Stimulated activated CD8-positive, alpha-beta memory T cell treated with anti-CD3 and anti-CD28 coated beads, Interleukin-4, amount 100 ng/mL, for 4 hours (primary cell): ENCODE measurements at places on chromosomes 12 and 14.

DNA sequence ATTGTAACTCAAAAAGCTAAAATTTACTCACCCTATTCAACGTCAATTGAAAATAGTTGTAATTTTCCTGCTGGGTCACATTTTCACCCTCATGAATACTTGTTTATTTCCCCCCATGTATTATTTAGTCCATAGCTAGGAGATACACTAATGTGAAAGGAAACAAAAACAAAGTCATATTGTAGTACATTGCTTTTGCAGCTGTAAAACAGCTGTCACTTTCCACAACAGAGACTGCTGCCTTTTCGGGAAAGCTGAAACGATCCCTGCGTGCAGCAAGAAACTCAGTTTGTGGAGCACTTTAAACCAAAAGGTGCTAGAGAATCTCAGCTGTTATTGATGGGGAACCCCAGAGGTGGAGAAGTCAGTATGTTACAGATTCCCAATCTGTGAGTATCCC lies 4.3 kb downstream of the RACGAP1 start:
- no peak for DNase-seq

GRCh38 chr12:64006211-64006825 lies 161.8 kb downstream of the SRGAP1 start:
- no peak for DNase-seq

DNA sequence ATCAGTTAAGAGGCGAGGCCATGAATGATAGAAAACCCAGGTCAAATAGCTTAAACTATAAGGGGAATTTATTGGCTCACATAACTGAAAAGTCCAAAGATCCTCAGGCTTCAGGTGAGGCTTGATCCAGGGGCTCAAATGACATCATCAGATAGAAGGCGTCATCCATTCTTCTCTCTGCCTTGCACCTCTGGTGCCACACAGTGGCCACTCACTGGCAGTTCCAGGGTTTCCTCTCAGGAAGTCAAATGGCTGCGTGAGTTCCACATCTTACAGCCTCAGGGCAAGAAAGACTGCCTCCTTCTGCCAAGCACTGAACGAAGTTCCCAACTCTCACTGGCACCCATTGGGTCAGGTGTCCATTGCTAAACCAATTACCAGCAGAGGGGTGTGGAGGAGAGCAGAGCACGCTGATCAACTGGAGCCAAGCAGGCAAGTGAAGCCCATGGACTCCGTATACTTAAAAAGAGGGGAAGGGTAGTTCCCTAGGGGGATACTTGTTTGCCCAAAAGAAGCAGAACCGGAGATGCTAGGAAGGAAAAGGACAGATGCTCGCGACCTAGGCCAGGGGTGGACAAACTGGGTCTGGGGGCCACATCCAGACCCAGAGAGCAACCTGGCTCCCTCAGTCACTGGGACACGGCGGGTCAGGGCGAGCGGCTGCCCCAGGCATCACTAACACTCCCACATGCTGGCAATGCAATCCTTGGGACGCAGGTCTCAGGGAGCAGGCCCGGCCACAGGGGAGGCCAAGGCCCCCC lies 69.3 kb downstream of the SERPINA3 start:
- no peak for DNase-seq

- DNase-seq = no peak
Measured at GRCh38 chr14:35766036-35766699, 42.9 kb downstream of the RALGAPA1 start.

GRCh38 chr12:80400571-80400991 lies 43.5 kb upstream of the PTPRQ start:
- no peak for DNase-seq

DNA sequence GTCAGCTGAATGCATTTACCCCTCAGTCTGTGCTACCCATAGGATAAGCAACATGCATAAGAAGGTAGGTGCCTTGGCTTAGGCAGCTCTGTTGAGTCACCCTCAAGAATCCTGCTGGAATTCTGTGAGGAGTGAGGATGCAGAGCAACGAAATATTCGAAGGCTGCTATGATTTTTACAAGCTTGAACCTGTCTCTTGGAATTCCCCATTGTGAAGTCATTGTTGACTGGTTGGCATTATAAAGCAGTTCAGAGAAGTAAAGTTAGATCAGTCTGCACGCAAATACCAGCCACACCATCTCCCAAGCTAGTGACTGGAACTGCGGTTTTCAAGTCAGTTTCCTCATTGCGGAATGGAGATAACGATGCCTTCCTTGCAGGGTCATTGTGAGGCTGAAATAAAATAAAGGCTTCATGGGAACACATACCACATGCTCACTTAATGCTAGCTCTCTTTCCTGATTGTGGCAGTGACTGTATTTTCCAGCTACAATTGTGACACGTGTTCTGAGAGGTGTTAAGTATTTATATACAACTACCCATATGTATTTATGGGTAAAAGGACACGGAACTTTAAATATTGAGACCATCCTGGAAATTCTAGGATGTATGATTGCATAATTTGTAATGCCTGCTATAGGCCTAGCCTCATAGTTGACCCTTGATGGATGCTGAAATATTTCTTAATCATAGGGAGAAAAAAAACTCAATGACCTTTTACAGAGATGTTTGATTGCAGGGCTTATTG lies 96.7 kb downstream of the ETV6 start:
- no peak for DNase-seq

DNA sequence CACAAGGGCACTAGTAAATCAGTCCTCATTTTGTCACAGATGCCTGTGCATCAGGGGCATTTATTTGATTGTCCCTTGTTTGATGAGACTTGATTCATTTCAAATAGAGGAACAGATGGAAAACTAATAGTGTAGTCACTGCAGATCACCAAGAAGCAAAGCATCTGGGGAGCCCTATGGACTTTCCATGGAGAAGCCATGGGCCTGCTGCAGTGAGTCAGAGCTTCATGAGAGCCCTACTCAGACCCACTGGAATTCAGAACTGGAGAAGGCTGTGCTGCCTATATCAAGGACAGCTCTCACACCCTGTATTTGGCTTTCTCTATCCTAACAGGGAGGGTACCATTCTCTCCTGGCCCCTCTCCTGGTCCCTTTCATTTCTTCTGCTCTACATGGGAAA lies 126.2 kb downstream of the GRIP1 start:
- no peak for DNase-seq

DNA sequence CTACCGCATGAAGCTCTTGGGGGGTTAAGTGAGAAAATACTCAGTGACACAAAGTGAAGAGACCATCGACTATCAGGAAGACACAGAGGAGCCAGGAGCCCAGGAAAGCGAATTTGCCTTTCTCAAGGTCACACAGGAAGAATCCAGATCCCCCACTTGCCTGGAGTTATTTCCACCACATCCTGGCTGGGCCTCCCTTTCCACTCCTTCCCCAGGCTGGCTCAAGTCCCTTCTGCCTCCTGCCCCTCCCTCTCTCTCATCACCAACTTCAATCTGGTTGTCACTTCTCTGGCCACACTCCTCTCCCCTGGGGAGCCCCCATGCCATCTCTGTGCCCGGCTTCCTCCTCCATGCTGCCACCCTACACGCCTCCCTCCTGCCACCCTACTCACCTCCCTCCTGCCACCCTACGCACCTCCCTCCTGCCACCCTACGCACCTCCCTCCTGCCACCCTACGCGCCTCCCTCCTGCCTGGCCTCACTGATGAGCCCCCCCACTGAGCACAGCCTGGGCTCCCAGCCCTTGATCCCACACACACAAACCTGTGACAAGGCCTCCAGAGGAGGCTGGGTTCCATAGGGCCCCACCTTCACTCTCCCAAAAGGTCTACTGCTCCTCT lies 6.3 kb downstream of the SCNN1A start:
- no peak for DNase-seq

DNA sequence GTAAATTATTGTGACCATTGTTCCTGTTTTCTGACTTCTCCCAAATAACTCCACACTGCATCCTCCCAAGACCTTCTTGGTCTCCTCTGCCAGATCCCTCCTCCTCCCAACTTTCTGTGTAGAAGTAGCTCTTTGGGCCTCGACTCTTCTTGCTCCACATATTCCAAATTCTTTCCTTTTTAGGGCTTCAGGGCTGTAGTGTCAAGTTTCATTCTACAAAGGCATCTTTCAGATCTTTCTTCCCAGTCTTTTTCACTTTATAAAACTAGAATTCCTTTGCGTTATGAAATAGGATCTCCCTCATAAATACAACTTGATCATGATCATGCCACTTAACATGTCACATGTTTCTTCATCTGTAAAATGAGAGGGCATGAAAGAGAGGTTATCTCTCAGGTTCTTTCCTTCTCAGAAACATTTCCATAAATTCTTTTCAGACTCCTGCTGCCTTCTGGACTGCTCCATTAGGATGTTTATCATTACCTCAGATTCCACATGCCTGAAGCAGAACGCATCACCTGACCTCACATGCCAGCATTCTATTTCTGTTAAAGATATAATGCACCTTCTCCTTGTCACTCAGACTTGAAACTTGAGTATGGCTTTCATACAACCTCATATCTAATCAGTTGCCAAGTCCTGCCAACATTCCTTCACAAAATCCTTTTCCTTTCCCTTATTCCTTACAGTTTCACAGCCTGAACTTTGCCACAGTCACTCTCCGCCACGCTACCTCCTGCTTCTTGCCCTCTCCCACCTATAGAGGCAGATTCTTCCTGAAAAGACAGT lies 8.5 kb downstream of the SLC38A1 start:
- DNase-seq = no peak

GRCh38 chr12:120181991-120182631 lies 12.4 kb downstream of the GCN1 start:
- DNase-seq = no peak

GRCh38 chr12:58592475-58593207 lies 327.7 kb downstream of the LRIG3 start:
- DNase-seq = no peak

- DNase-seq = no peak
Measured at GRCh38 chr14:103625356-103626095, 3.5 kb upstream of the KLC1 start.

GRCh38 chr12:108768591-108769500 lies 37.5 kb upstream of the CORO1C start:
- DNase-seq = no peak

DNA sequence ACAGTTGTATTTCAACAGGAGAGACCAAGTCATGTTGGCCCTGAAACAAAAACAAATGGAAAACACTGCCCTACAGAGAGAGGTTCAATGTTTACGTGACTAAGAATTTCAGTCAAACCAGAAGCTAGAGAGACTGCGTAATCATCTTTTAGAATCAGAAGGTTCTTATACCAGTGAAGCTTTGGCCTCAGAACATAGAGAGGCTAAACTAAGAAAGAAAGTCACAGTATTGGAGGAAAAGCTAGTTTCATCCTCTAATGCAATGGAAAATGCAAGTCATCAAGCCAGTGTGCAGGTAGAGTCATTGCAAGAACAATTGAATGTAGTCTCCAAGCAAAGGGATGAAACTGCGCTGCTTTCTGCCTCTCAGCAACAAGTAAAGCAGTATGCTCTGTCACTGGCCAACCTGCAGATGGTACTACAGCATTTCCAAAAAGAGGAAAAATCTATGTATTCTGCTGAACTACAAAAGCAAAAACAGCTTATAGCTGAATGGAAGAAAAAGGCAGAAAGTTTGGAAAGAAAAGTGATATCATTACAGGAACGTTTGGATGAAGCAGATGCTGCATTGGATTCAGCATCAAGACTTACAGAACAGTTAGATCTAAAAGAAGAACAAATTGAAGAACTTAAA lies 32.5 kb upstream of the NUAK1 start:
- no peak for DNase-seq

DNA sequence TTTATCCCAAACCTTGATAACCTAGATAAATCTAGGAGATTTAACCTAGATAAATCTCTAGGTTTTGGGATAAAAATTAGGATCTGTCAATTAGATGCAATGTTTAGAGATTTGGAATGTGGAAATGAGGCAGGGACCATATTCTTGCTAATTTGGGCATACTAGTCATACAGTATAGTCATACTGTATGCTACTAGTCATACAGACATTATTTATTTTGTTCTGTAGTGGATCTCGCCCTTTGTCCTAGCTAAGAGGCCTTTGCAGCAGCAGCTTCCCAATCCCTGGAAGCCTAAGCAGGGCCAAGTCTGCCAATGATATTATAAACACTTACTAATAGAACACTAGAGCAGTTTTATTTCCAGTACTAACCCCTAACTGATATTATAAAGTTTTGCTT lies 136.4 kb downstream of the CEP128 start:
- no peak for DNase-seq

DNA sequence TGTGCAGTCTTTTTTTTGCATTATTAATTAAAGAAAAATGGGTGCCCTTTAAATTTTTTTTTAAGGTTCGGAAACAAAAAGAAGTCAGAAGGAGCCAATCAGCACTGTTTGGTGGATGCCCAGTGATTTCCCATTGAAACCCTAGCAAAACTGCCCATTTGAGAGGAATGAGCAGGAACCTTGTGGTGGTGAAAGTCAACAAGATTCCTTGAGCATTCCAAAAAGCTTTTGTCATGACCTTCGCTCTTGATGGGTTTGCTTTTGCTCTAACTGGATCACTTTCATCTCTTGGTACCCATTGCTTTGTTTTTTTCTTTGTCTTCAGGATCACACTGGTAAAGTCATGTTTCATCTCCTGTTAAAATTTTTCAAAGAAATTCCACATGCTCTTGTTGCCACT lies 54.1 kb downstream of the ADIPOR2 start:
- no peak for DNase-seq

DNA sequence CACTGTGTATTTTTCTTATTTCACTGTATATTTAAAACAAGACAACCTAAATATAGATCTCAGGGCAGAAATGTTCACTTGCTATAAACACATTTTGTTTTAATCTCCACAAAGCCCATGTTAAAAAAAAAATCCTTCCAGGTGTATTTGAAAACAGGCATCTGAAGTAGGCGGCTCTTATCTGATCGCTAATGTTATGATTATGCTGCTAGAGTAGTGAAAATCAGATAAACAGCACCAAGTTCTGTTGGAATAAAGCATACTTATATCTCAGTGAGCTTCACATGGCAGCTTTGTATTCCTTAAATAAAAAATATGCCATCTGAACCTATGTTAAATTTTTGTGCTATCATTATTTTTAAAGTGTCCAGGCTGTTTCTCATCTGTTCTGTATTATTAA lies 47.6 kb upstream of the PZP start:
- DNase-seq = no peak

DNA sequence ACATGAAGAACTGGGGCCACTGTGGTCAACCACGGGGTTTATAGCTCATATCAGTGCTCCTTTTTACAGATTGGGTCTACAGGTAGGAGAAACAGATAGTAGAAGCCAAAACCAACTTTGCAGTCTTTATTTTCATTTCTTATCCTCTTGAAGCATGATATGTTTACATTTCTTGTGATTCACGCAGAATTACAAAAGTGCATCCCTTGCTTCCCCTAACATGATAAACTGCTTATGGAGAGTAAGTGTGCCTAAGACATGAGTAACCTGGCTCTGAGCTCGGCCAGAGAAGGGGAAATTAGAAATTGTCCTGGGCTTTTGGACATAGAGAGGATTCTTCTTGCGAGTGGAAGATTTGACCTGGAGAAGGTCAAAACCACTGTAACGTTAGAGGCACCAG lies 18.4 kb downstream of the PWP1 start:
- DNase-seq = no peak

GRCh38 chr14:57087841-57088240 lies 180.9 kb downstream of the EXOC5 start:
- DNase-seq = no peak

DNA sequence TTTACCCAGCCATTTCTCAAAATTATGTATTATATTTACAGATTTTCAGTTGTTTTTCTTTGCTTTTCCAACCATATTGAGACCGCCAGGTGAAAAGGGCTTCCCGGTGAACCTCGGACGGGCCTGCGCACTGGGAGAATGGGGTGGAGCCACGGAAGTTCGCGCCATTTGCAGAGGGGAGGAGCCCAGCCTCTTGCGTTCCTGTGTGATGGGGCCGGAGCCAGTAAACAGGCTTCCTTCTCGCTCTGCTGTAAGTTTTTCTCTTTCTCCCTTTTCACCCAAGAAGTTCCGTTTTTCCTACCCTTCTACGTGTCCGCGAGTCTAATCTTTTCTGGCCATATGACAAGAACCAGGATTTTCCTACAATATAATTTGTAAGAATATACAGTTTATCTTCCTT lies 1108.8 kb upstream of the SEL1L start:
- DNase-seq = no peak
